Renal pelvis (tissue), 12 donors: ENCODE measurements at places on chromosomes 3 and 15. TPM values are rescaled to one million over a fixed set of nuclear protein-coding genes. Genes with fewer than 3 reads are reported as not detected.

The LSAMP gene
- 12.8 TPM for polyA plus RNA-seq

GRCh38 chr3:128327606-128328031 is 139.1 kb downstream of the DNAJB8 start:
- no peak for DNase-seq

GRCh38 chr3:160125258-160125657 is 100.0 kb upstream of the C3orf80 start:
- no peak for DNase-seq

The SLC9C1 gene
- polyA plus RNA-seq = 1.2 TPM

- DNase-seq = no peak
Measured at GRCh38 chr3:142808103-142808917, 80.6 kb downstream of the PCOLCE2 start.

The SCAPER gene
- polyA plus RNA-seq = 24.0 TPM

The ALDH1L1 gene
- 42.2 TPM for polyA plus RNA-seq

The CLDN18 gene
- 4.1 TPM for polyA plus RNA-seq

DNA sequence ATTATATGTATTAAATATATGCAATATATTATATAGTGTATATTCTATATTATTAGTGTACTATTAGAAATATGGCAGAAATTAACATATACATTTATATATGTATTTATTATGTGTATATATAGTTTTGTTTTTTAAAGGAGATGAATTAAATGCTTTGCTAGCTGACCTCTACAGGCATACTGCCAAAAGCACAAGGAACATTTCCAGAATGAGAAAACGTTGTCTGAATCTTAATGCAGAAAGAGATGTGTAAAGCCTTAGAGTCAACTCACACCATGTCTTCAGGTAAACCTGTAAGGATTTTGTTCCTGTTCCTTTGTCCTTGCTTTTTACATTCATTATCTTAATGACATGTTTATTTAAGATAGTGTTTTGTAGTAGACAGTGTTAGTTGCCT is 111.9 kb downstream of the ST8SIA2 start:
- DNase-seq = no peak

The PPARG gene
- 25.8 TPM for polyA plus RNA-seq

GRCh38 chr15:89323825-89324224 is 10.8 kb downstream of the POLG start:
- no peak for DNase-seq

The PPP2R3A gene
- 22.6 TPM for polyA plus RNA-seq

The GPR62 gene
- polyA plus RNA-seq = 0.77 TPM

GRCh38 chr3:163644172-163644571 is 1434.1 kb downstream of the SI start:
- no peak for DNase-seq

DNA sequence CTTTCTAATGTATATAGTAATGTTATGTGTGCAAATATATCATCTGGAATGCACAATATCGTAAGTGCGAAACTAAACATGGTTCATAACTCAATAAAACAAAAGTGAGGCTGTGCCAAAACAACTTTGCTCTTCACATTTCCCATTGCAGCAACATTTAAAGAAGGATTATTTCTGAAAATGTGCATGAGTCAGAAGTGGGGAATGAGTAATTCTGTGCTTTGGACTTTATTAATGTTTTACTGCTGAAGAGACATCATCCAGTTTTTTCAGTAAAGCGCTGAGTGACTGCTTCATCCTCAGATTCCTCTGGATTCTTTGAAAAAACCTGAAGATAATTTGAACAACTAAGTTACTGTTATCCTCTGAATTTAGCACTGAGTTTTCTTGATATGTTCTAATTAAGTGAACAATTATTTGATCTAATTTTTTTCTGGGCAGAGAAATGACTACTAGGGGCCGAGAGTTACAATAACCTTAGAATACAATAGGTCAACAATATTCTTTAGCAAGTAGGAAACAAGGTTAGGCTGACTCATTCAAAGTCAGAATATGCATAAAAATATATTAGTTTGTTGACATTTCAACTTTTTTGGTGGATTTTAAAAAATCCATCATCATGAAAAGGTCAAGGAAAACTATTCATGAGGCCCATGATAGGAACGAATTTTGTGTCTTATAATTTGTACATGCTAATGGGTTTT is 20.0 kb upstream of the PLCL2 start:
- no peak for DNase-seq
